ENCODE measurements at places on chromosomes 4 and X.

- DNase-seq = no peak
Measured at GRCh38 chrX:41802958-41803357, 79.0 kb downstream of the GPR82 start.

DNA sequence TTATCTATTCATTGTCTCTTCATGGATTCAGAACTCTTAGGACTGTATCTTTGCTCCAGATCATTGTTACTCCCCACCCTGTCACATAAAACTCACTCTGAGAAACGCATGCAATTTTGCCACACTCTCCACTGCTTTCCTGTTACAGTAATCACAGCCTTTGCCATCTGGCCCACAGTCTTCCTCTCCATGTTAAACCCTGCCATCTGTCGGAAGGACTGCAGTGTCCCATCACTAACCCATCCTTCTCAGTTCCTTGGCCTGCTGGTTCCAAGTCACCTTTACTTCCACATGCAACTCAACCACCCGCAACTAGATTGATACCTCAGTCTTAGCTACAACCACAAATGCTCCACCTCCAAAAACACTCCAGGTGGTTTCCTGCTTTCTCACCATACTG is 308.7 kb upstream of the FAM241A start:
- no peak for DNase-seq

GRCh38 chr4:182695842-182696241 is 221.3 kb downstream of the DCTD start:
- DNase-seq = no peak

GRCh38 chrX:12304261-12304660 is 166.0 kb downstream of the FRMPD4 start:
- no peak for DNase-seq
